Naive thymus-derived CD4-positive, alpha-beta T cell (primary cell): ENCODE measurements at places on chromosomes 7 and 10. TPM values are rescaled to one million over a fixed set of nuclear protein-coding genes. Genes with fewer than 3 reads are reported as not detected.

Gene ACSM6
- total RNA-seq: not detected

- no peaks in the 10 kb centered on the region for H3K27me3 ChIP-seq
- no peak overlapping the region for H3K4me3 ChIP-seq
- H3K36me3 ChIP-seq: no peaks in the 10 kb centered on the region
- H3K4me1 ChIP-seq: no peaks in the 10 kb centered on the region
Measured at GRCh38 chr7:134574322-134574721, 25.4 kb downstream of the AKR1B15 start.

DNA sequence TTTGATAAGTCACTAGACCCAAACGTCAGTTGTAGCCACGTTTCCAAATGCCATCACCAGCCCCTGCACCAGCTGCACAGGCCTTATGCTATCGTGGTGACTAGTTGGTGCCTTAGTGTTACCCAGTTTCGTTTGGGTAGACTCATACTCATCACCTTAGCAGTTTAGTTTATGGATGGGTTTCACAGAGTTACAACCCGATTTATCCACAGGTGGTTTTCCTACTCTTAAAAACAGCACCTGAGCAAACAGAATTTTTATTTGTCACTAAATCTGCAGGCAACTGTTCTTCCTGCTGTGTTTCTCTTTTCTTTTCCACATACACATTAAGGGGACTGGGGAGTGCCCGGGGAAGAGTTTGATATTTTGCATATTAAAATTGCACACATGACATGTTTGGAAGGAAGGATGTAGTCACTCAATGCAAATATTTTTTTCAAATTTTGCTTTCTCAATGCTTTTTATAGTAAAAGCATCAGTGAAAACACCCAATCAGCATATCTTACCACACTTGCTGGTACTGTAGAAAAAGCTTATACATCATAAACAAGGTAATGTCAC lies 41.6 kb downstream of the PDSS1 start:
- H3K4me3 ChIP-seq: no peak overlapping the region
- no peaks in the 10 kb centered on the region for H3K27me3 ChIP-seq
- H3K27ac ChIP-seq: no peak overlapping the region
- no peak for DNase-seq

DNA sequence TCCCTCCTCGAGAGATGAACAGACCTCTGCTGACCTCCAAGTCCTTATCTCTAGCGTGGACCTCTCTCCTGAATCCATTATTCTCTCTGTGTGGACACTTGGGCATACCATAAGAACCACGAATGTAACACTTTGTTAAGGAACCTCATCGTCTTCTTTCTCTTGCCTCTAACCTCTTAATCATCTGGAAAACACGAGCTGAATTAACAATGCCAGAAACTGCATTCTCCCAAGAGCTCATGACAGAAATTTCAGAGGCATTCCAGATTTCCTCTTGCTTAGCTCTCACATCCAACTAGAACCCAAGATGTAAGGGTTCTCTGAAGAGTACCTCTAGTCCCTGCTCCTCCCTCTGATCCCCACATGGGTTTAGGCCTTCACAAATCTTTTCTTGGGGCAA lies 101.5 kb downstream of the TRIL start:
- H3K36me3 ChIP-seq: no peaks in the 10 kb centered on the region
- H3K27me3 ChIP-seq: peaks cover 15% of the 10 kb centered on the region
- no peak overlapping the region for H3K4me3 ChIP-seq
- H3K27ac ChIP-seq: no peak overlapping the region

DNA sequence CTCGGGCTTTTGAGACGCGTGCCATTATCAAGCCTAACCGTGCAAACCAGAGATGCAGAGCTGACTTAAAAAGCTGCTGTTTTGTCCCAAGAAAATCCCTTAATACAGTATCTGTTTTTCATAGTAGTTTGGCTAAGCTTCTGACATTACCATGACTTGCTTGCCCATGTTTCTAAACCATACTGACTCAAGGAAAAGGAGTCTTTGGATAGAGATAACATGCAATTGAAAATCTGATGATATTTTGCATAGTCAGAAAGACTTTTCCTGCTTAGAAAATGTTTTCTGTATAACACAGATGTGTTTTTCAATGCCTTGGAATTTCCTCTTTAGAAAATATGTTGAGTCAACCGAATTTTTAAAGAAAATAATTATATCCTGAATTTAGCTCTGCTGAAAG lies 21.5 kb upstream of the AKR1E2 start:
- H3K36me3 ChIP-seq: no peaks in the 10 kb centered on the region
- no peaks in the 10 kb centered on the region for H3K27me3 ChIP-seq
- no peak overlapping the region for H3K27ac ChIP-seq
- H3K4me1 ChIP-seq: no peaks in the 10 kb centered on the region
- H3K4me3 ChIP-seq: no peak overlapping the region

- H3K36me3 ChIP-seq: no peaks in the 10 kb centered on the region
- no peak overlapping the region for H3K27ac ChIP-seq
- DNase-seq: no peak
- no peak overlapping the region for H3K4me3 ChIP-seq
Measured at GRCh38 chr7:100400656-100401055, 27.4 kb downstream of the PILRA start.

Gene SFTPA1
- not detected for total RNA-seq

GRCh38 chr10:75470901-75471300 lies 39.5 kb downstream of the LRMDA start:
- no peak overlapping the region for H3K4me3 ChIP-seq
- no peaks in the 10 kb centered on the region for H3K4me1 ChIP-seq
- DNase-seq: no peak
- no peaks in the 10 kb centered on the region for H3K27me3 ChIP-seq
- no peak overlapping the region for H3K27ac ChIP-seq
- H3K36me3 ChIP-seq: no peaks in the 10 kb centered on the region

Gene HOXA6
- total RNA-seq: not detected

GRCh38 chr10:6592080-6592479 lies 12.0 kb upstream of the PRKCQ start:
- H3K27ac ChIP-seq: peak overlapping the region; percentile 94
- DNase-seq: peak; percentile 85
- peak overlapping the region; percentile 38 for H3K4me3 ChIP-seq
- H3K4me1 ChIP-seq: peaks cover 91% of the 10 kb centered on the region
- H3K27me3 ChIP-seq: no peaks in the 10 kb centered on the region

Gene OR2A7
- 2.6 and 3.7 TPM in 2 replicates for total RNA-seq

GRCh38 chr7:158280448-158281144 lies 307.0 kb downstream of the PTPRN2 start:
- no peak for DNase-seq
- H3K4me3 ChIP-seq: no peak overlapping the region

DNA sequence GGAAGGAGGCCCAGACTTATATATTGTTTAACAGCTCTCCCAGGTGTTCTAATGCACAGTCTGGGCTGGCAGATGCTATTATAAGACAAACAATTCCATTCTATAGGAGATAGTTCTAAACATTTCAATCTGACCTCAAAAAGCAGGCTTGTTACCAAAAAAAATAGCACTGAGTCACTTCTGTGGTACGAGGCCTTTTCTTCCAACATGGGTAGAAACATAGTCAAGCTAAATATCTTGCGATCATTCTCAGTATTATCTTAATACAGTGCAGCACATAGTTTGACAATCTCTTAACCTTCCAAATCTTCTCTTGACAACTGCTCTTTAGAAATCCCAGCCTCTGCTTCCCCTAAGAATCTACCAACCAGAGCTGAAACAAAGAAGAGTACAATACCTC lies 46.6 kb upstream of the MKX start:
- no peaks in the 10 kb centered on the region for H3K4me1 ChIP-seq
- no peak overlapping the region for H3K4me3 ChIP-seq
- H3K36me3 ChIP-seq: no peaks in the 10 kb centered on the region
- DNase-seq: no peak
- H3K27me3 ChIP-seq: no peaks in the 10 kb centered on the region

DNA sequence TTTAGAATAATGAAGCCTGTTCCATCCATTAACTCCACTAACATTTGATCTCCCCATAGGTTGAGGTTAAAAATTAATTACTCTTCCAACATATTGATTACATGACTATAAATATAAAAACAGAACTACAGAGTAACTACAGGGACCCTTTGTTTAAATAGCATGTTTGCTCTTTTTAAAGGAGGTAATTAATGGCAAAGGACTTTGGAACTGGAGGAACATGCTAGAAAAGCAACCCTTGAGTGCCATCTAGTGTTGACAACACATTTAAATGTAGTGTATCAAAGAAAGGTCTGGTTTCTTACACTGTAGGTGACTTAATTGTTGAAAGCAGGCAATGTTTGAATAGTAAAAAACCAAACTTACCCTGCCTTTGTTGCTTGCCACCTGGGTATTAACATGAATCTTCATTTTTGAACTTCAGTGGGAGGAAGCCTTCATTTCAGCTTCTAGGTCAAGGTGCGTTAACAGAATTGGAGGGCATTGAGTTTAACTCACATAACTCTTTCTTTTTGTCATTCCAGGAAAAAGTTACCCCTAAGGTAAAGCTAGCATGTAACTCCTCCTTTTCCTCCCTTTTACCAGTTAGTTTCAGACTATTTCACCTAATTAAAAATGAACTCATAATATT lies 52.6 kb upstream of the CAPZA2 start:
- H3K27ac ChIP-seq: no peak overlapping the region
- no peaks in the 10 kb centered on the region for H3K4me1 ChIP-seq
- no peak overlapping the region for H3K4me3 ChIP-seq
- no peaks in the 10 kb centered on the region for H3K27me3 ChIP-seq
- no peak for DNase-seq

Gene FFAR4
- total RNA-seq: not detected

DNA sequence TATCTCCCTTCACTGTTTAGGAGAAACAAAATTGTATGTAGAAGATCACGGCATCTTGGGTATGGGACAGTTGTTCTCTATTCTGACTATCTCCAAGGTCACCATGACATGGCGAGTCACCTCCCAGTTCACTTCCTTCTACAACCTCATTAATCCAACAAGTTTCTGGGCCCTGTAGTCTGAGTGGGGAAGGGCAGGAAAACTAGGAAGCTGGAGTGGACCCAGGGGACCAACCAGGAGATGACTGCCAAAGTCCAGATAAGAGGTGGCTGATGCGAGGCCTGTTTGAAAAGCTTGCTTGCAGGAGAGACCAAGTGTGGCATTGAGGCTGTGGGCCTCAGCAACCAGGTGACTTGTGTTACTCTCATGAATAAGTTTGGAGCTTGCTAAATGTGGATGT lies 584.9 kb downstream of the TNS3 start:
- H3K36me3 ChIP-seq: no peaks in the 10 kb centered on the region
- no peaks in the 10 kb centered on the region for H3K4me1 ChIP-seq
- no peak overlapping the region for H3K4me3 ChIP-seq
- H3K27ac ChIP-seq: no peak overlapping the region
- no peaks in the 10 kb centered on the region for H3K27me3 ChIP-seq

Gene FAM25C
- not detected for total RNA-seq

Gene LBX1
- not detected in 2 replicates for total RNA-seq

DNA sequence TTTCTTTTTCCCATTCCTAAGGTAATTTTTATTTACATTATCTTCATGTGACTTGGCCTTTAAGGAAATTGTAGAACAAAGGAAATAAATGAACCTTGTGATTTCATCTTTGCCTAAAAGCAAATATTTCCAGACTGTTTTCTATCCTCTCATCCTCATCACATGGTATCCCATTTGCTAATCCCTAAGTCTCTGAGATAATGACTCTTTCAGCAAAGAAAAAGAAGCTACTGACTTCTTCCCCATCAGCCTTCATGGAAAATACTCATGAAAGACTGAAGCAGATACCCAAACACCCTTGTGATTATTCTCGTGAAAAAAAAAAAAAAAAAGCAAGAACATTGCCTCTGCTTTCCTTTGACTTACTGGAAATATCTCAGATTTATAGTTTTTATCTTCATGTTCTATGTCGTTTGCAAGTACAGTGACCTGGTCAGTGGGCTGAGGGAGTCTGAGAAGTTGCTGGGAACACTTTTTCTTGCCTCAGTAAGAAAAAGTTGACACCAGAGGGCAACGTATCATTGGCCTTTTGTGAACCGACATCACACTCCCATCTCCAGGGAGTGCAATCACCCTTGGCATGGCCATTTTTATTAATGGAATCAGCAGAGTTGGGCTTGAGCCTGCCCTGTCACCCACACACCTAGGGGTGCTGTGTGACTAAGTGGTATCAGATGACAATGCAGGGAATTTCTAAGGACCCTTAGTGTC lies 246.0 kb upstream of the KMT2E start:
- H3K4me3 ChIP-seq: no peak overlapping the region
- DNase-seq: no peak
- no peaks in the 10 kb centered on the region for H3K27me3 ChIP-seq
- H3K36me3 ChIP-seq: no peaks in the 10 kb centered on the region
